Activated T-helper 1 cell treated with anti-CD3 and anti-CD28 coated beads, Interleukin-12 subunit alpha, Interleukin-12 subunit beta, Interleukin-2, Interleukin-4 antibody, amounts not matched to agents 30 ng/mL and 10 ng/mL and 1 ng/mL, durations not matched to agents 14 hours and 24 hours and 36 hours (primary cell): ENCODE measurements at places on chromosomes 4 and X. TPM values are rescaled to one million over a fixed set of nuclear protein-coding genes. Genes with fewer than 3 reads are reported as not detected.

Gene ZIC3
- not detected in 2 replicates for total RNA-seq

- no peak for DNase-seq
These were observed 601.4 kb upstream of the ACTRT1 start for GRCh38 chrX:128653524-128654060.

Gene WAS
- 106 and 122 TPM in 2 replicates for total RNA-seq

Gene GPR34
- 0.66 and 1.2 TPM in 2 replicates for total RNA-seq

DNA sequence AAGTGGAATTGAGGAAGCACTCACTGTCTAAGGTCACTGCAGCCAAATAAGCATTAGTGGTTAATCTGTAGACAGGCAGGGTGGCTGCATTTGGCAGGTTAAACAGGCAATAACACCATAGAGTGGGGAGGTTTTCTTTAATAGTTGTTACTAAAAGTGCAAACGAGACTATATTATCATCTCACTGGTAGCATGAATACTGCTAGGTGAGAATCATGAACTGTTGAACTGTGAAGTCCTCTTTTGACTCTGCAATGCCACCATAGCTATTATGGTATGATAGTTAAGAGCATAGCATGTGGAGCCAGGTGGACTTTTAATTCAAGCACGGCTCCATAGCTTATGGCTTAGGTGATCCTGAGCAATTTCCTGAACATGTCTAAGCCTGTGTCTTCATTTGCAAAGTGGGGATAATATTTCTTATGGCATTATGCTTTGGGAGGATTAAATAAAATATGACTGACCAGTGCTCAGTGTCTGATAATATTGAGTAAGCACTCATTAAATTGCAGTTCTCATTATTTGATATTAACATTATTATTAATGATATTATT, 235.6 kb upstream of the HHIP start:
- DNase-seq, result no peak

Gene DCHS2
- total RNA-seq, result not detected in 2 replicates

DNA sequence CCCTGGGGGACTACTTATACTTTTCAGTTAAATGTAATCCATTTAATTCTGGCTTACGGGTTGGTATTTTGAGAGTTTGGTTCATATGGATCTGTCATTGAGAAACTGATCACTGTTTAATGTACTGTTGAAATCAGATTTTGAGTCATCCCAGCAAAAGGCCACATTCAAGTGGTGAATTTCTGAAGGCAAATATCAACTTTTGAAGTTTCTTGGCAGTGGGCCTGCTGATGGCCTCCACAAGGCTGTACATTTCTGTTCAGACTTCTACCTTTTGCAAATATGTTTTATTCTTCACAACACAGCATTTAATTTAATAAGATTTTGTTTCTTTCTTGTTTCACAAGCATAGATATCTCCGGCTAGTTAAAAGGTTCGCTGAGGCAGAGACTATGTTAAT, 138.7 kb downstream of the PDGFC start:
- no peak for DNase-seq

Gene IQSEC2
- 0.26 and 0.27 TPM in 2 replicates for total RNA-seq
